ENCODE measurements at places on chromosomes 12 and 14.

GRCh38 chr14:70254476-70254961 is 65.8 kb upstream of the SLC8A3 start:
- DNase-seq = no peak

- peak; percentile 77 for DNase-seq
Observed at GRCh38 chr14:104887623-104888488, 22.8 kb downstream of the CEP170B start.

- peak; percentile 88 for DNase-seq
Observed at GRCh38 chr12:57754411-57755193, at the start of gene MARCHF9. TSS of gene MARCHF9 (plus strand) at chr12:57755103. CDS start at chr12:57755529, 426 bp downstream.

DNA sequence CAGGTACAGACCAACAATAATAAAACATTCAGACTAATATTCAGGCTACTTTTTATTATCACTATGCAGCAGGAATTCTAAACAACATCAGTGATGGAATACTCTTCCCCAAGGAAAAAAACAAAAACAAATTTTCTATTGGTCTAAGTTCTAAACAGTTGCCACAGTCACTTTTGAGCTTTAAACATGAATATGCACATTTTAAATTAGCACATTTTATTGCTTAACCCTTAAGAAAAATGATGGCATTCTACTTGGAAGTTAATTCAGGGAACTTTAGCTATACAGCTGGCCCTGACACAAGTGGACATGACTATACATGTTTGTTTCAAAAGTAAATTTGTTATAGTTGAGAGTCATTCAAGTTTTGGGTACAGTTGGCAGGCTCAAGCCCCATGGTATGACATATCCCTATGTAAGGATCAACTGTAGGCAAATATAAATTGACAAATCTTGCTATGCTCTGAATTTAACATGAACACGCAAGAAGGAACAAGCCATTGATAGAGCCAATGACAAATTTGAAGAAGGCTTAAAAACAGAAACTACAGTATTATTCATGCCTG is 224.3 kb upstream of the AMIGO2 start:
- no peak for DNase-seq

DNA sequence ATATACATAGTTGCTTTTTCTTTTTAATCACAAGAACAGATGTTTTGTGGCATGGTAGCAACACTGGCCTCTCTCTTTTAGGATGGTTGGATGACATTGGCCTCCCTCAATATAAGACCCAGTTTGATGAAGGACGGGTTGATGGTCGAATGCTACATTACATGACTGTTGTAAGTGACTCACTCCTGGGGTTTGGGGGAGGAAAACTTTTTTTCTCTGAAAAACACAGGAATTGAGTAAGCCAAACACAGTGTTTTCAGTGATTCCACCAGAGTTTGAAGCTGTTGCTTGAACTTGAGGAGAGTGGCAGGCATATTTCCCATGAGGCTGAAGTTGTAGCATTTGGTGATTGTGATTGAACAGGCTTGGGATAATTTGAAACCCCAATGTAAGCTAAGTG is 13.7 kb upstream of the REP15 start:
- DNase-seq = no peak

GRCh38 chr14:100824091-100824551 is 1.8 kb upstream of the MEG3 start:
- no peak for DNase-seq

DNA sequence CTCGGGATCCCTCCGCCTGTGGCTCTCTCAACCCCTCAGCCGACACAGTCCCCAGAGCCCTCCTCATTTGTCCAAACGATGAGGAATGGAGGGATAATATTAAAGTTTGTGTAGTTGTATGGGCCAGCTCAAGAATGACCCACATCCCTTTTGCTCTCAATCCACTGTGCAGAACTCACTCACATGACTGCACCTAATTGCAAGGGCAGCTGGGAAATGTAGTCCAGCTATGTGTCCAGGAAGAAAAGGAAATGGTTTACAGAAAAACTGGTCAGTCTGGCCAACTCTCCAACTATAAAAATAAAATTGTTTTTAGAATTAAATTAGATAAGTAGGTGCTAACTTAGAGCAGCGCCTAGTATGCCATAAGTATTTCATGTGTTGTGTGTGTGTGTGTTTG is 66.6 kb downstream of the GALNT8 start:
- no peak for DNase-seq

- DNase-seq = no peak
Observed at GRCh38 chr14:75910048-75910447, 71.7 kb downstream of the TGFB3 start.

- DNase-seq = no peak
Observed at GRCh38 chr14:73264080-73264884, 27.0 kb downstream of the PAPLN start.

- DNase-seq = no peak
Observed at GRCh38 chr12:110024051-110024450, 24.3 kb downstream of the C12orf76 start.

- DNase-seq = no peak
Observed at GRCh38 chr12:90854136-90854689, 100.8 kb downstream of the CCER1 start.

GRCh38 chr12:47234576-47235141 is 154.9 kb upstream of the AMIGO2 start:
- DNase-seq = no peak

DNA sequence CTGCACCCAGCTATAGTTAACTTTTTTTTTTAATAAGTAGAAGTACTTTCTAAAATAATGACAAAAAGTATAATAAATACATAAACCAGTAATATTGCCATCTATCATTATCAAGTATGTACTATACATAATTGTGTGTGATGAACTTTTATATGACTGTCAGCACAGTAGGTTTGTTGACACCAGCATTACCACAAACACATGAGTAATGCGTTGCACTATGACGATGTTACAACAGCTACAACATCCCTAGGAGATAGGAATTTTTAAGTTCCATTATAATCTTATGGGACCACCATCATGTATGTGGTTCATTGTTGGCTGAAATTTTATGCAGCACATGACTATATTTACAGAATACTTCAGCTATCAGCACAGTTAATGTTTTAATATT is 62.9 kb upstream of the VSX2 start:
- no peak for DNase-seq

GRCh38 chr12:97474161-97474560 is 11.6 kb downstream of the RMST start:
- no peak for DNase-seq

GRCh38 chr12:26732005-26732908 is 100.7 kb downstream of the ITPR2 start:
- no peak for DNase-seq

DNA sequence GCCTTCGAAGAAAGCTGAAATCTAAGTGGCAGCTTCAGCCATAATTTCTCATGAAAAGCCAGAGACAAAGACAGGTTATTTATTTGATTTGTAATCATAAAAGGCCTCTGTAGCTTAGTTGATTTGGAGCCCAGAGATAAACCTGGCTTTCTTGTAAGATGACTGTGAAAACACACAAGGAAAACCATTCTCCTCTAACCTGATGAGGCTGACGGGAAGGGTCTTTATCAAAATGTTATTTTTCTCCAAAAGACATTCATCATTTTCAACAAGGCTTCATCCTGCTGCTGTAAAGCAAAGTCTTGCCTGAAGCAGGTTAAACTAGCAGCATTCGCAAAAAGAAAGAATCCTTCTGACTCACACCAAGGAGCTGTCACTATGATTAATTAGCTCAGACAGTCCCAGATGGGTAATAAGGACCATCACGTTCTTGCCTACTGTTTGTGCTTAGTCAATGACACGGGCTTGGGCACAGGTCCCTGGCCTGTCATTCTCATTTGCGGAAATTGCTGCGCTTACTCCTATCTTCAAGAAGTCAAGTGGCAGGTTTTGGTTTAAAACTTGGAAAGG is 286.6 kb downstream of the C12orf75 start:
- DNase-seq = no peak

DNA sequence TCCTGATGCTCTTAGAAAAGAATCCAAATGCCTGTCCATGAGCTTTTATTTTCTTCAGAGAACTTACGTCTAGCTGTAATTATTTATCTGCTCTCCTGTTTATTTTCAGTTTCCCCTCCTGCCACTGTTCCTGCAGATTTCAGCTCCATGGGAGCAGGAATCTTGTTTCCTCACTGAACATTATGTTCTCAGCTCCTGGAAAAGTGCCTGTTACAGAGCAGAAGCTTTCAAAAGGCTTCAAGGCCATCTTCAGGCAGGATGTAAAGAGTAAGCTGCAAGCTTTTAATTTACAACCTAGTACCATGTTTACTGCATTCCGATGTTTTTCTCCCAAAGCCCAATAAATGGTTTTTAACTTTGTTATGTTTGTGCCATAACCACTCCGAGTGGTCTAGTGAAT is 98.4 kb upstream of the BTG1 start:
- DNase-seq = no peak

DNA sequence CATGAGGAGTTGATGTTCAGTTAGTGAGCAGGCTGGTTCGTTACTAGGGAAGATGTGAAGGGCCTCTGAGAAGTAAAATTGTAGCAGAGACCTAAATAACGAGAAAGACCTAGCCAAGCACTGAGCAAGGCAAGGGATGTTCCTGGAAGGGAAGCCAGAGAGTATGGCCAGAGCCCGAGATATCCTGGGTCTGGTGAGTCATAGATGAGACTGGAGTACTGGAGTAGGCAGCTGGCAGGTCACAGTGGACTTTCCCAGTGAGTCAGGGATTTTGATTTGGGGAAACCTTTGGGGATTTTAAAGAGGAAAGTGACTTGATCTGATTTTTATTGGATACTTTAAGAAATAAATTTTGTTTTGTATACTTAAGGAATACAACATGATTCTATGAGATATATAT is 369.0 kb downstream of the DIO2 start:
- no peak for DNase-seq

DNA sequence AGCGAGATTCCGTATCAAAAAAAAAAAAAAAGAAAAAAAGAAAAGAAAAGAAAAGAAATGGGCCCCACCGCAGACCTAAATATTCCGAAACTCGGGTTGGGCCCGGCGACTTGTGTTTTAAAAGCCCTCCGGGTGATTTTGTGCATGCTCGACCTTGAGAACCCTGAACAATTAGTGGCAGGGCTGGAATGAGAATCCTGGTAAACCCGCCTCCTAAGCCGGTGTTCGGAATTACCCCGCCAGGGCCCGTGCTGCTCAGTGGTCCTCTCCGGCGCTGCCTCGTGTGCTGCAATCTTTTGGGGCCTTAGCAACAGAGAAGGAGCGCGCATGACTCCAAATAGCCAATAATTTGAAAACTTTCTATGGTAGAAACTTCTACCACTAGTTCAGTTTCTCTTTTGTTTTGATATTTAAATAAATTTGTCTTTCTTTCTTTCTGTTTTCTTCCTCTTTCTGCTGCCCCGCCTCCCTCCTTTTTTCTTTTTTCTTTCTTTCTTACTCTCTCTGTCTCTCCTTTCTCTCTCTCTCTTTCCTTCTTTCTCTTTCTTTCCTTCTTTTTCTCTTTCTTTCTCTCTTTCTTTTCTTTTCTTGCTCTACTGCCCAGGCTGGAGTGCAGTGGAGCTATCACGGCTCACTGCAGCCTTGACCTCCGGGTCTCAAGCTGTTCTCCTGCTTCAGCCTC is 1.5 kb upstream of the GALNT6 start:
- no peak for DNase-seq

GRCh38 chr12:68497107-68497506 is 113.6 kb upstream of the RAP1B start:
- DNase-seq = no peak

DNA sequence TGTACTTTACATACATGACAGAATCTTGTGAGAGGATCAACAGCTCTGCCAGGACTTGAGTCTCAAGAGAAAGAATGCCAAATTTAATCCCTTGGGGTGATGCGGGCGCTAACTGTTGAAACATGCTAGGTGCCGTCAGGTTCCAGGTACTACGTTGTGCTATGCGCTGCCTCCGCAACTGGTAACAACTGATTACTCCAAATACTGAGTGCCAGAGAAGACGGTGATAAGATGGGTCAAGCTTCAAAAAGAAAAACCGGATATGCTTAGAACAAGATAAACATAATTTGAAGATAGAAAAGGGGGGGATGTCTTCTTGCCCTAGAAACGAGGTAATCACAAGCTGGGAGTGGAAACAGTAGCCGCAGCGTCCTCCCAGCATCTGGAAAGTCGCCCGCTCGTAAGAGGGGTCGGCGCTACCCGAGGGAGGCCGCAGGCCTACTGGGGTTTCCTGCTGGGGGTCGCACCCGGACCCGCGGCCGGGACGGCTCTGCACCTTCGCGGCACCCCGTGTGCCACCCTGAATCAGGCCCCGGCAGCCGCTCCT is 678 bp downstream of the ZBTB25 start:
- DNase-seq = no peak

Measured in RWPE2 (cell line).